ENCODE measurements at places on chromosomes 2 and 18.

DNA sequence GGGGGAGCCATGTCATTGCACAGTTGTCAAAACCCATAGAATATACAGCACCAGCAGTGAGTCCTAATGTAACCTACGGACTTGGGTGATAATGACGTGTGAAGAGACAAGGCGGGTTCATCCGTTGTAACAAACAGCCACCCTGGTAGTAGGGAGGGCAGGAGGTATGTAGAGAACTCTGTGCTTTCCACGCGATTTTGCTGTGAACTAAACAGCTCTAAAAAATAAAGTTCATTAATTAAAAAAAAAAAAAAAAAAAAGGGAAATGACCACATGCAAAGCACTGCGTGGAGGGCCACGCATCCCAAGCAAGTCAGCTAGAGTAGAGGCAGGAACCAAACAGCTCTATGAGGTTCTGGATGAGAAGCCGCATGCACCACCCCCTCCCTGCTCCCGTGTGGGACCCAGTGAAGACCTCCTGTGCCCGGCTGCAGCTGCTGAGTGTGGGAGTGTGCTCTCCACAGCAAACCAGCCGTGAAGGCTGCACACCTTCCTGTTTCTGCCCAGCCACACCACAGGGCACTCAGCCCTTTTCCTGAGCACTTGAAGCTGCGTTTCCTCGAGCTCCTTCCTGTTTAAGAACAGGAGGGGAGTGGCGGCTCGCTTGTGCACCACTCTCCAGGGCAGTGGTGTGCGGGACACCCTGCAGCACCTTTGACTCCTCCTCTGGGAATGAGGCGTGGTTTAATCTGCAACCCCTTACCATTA lies 65.6 kb downstream of the ODC1 start:
- no peak for DNase-seq

GRCh38 chr2:200348897-200349563 lies 42.5 kb downstream of the SPATS2L start:
- no peak for DNase-seq

- DNase-seq, result no peak
These were observed 92.7 kb downstream of the MRO start for GRCh38 chr18:50726960-50727589.

DNA sequence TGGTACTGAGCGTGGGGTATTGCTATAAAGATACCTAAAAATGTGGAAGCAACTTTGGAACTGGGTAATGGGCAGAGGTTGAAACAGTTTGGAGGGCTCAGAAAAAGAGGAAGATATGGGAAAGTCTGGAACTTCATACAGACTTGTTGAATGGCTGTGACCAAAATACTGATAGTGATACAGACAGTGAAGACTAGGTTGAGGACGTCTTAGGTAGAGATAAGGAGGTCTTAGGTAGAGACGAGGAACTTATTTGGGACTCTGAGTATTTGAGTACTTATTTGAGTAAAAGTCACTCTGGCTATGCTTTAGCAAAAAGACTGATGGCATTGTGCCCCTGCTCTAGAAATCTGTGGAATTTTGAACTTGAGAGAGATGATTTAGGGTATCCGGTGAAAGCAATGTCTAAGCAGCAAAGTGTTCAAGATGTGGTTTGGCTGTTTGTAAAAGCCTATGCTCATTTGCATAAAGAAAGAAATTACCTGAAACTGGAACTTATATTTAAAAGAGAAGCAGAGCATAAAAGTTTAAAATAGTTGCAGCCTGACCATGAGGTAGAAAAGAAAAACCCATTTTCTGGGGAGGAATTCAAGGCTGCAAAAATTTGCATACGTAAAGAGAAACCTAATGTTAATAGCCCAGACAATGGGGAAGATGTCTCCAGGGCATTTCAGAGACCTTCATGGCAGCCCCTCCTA lies 219.6 kb downstream of the PDE1A start:
- no peak for DNase-seq

- no peak for DNase-seq
These were observed 110.9 kb upstream of the RND3 start for GRCh38 chr2:150598383-150598782.

- no peak for DNase-seq
These were observed 1057.8 kb upstream of the CDH2 start for GRCh38 chr18:29234751-29235150.

DNA sequence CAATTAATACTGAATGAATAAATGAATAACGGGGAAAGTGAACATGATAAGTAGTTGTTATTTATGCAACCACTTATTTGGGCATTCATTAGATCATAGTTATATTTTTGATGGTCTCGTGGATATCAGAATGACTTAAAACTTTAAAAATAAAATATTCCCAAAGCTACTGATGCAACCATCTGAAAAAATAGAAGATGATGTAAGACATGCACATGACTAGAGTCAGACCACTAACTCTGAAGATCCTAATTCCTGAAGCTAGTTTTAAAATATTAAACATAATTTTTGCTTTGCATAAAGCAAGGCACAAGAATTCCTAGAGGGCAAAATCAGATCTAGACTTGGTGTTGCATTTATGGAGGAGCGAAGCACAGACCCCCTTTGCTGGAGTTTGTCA lies 616.1 kb downstream of the IRS1 start:
- DNase-seq, result no peak

GRCh38 chr2:60002183-60002867 lies 551.1 kb downstream of the BCL11A start:
- DNase-seq, result no peak

DNA sequence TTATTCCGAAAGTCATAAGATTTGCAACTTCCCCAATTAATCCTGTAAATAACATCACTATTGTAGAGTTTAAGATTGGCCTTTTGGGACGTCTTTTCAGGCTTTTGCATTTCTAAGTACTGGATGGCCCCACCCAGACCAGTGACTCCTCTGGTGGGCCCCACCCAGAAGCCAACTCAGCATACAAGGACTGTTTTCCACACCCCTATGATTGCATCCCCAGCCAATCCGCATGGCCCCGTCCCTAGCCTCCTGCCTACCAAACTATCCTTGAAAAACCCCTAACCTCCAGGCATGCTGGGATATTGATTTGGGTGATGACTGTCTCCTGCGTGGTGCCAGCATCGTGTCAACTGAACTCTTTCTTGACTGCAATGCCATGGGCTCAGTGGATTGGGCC lies 24.5 kb upstream of the TGIF1 start:
- DNase-seq, result no peak

DNA sequence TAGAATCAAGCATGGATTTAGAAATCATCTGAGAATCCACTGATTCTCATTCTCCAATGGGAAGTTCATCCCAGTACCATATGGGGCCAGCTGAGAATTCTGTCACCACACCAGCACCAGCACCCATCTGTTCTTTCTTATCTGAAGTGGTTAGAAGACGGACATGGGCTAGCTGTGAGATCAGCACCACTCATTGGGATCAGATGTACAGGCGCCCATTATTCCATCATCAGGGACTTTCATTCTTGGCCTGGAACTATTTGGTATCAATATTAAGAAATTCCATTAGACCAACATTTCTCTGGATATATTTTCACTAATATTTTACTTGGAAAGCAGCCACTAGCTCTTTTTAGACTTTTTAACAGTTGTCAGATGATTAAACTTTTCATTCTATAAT lies 185.9 kb upstream of the LINC00305 start:
- DNase-seq, result no peak

GRCh38 chr2:172311921-172312345 lies 115.5 kb upstream of the ITGA6 start:
- DNase-seq, result no peak

DNA sequence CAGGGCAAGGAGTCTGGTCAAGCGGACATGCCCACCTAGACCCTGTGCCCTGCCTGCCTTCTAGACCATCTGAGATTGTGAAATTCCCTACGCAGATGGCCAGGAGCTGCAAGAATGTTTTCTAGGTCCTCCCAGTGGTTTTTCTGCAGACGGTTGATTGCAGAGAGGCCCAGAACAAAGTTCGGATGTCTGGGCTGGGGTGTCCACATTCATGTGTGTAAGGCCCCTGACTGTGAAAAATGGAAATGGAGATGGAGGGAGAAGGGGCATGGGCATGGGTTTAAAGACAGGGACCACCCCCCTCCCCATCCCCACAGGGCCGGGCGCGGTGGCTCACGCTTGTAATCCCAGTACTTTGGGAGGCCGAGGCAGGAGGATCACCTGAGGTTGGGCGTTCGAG lies 11.8 kb downstream of the ARHGAP25 start:
- no peak for DNase-seq

- no peak for DNase-seq
These were observed 1.3 kb downstream of the PRPF40A start for GRCh38 chr2:152715854-152716428.

DNA sequence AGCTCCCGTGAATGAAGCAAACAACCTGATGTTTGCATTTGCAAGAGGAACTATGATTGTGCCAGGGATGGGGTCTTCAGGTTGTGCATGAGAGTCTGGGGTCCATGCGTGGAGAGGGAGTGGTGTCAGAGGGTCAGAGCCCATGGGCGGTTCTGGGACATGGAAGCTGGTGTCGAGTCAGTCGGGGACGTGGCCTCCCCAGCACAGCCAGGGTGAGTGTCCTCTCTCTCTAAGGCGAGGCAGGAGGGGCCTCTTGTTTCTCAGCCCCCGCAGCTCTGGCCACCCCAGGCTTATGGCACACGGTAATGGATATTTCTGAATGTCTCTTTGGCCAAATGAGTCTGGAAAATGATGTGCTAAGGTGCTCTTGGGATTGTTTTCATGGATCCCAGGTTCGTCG lies 118.6 kb downstream of the RTP5 start:
- no peak for DNase-seq

DNA sequence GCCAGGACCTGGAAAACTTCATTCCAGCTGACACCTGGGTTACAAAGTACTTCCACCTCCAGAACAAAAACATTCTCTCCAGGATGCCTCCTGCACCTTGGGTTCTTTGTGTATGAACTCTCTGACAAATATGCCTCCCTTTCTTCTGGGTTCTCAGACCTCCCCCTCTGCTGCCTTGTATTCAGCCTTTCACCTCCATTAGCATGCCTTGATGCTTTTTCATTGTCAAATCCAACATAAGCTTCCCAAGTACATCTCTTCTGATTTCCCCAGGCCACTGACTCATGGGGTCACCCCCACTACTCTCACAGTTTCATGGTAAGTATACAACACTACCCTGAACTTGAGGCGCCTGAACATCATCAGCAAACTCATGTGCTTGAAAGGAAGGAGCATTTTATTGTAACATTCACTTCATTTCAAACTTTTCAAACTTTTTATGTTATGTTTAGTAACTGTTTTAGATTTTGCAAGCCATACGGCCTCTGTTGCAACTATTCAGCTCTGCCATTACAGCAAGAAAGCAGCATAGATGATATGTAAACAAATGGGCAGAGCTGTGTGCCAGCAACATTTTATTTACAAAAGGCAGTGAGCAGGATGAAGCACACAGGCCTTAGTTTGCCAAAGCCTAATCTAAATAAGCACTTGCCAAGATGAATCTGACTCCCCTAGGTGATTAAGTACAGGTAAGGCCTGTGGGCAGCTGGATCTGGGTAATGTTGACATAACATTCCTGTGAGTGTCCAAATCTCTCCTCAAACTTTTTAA lies 32.5 kb upstream of the MRPS9 start:
- no peak for DNase-seq

DNA sequence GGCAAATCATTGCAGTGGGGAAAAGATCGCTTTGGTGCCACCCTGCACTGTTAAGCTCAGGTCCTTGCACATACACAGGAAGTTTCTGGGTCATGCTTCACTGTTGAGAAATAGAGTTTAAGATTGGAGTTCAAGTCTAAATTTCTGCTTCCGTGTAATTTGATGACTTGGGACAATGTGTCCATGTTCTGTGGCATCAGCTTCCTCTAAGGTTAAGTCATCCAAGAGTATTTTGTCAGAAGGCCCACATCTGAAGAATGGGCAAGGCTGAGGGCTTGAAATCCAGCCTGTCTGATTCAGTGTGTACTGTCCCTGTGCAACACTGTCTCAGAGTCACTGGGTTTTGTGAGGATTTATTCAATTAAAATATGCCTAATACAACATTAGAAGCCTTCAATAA lies 880.7 kb downstream of the SUCLG1 start:
- DNase-seq, result no peak

- DNase-seq, result no peak
These were observed 59.4 kb upstream of the NEDD4L start for GRCh38 chr18:57984490-57985115.

DNA sequence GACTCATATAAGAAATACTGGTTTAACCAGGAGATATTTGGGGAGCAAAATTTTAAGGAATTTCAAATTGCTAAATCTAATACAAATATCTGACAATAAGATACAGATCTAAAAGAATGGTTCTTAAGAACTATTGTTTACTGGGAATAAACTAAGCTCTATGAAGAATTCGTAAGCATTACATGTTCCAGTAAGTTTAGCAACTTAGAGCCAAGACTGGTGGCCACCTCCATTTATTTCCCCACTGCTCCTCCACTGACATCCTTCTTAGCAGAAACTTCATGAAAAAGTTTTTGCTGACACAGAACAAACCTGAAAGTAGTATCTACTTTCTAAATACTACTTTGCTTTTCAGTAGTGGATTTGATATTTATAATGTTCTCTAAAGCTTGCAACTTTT lies 83.0 kb downstream of the ACSL3 start:
- no peak for DNase-seq

DNA sequence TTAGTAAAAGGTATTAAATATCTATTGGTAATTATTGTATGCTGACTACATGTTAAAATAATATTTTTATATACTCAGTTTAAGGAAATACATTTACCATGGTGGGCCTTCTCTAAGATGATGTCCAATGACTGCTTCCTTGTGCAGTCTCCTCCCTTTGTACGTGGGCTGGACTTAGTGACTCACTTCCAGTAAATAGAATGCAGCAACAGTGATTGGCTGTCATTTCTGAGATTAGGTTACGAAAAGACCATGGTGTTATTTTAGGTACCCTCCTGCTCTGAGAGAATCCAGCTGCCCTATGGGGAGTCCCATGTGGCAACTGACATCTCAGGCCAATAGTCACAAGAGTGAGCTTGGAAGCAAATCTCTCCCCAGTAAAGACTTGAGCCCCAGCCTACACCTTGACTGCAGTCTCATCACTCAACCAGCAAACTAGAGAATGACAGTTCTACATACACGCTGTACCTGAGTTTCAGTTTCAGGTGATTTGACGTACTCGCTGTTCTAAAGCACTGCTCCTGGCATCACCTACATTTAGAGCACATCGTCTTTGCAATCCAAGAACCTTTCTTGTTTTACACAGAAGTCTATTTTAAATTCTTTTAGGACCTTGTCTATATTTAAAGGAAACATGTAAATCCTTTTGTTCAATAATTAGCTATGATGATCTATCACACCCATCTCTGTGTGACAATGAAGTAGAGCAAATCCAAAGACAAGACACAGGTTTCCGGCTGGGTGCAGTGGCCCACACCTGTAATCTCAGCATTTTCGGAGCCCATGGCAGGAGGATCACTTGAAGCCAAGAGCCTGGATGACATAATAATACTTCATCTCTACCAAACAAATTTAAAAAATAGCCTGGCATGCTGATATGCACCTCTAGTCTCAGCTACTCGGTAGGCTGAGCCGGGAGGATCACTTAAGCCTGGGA lies 87.2 kb downstream of the COBLL1 start:
- no peak for DNase-seq
